Mesenteric fat pad (tissue), 1 donor: ENCODE measurements at places on chromosomes 2 and 18. TPM values are rescaled to one million over a fixed set of nuclear protein-coding genes. Genes with fewer than 3 reads are reported as not detected.

SPDYA gene
- total RNA-seq: 2.0 TPM

ACVR1C gene
- 44.9 TPM for total RNA-seq

ZNF385B gene
- total RNA-seq: 0.39 TPM

SERPINB4 gene
- total RNA-seq: not detected

DDX18 gene
- total RNA-seq: 51.6 TPM

CDH7 gene
- not detected for total RNA-seq
